ENCODE measurements at places on chromosomes 7 and 10.

DNA sequence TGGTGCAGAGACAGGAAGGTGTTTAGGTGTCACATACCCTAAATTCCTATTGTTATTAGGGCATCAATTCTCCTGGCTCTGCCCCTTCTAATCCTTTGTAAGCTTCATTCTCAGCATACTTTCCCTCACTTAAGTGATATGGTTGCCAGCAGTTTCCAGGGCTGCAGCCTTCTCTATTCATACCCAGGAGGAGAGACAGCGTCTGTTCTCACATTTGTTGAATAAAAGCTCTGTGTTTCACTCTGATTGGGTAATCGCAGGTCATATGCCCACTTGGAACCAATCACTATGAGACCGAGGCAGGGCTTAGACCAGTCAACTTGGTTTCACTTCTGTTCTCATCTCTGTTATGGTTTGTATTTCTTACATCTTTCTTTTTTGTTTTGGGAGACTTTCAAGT, 109.6 kb upstream of the MTPN start:
- DNase-seq = no peak

DNA sequence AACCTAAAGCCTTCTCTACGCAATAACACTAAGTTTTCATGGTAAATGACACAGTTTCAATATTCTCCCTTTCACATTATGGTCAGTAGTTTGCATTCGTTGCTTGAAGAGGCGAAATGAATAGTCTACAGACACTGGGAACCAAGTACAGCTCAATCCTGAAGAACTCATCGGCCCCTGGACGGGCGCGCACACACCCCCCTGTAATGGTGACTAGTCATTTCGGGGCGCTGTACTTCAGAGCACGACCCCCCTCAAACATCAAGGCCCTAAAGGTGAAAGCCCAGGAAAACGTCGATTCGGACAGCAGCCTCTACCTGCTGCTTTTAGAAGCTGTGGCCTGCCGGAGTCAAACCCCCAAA, 1.0 kb downstream of the NT5C2 start:
- no peak for DNase-seq

- no peak for DNase-seq
These were observed 178.1 kb downstream of the TMEM178B start for GRCh38 chr7:141251957-141252356.

- no peak for DNase-seq
These were observed 42.5 kb upstream of the AHR start for GRCh38 chr7:17255926-17256325.

- DNase-seq = no peak
These were observed 91.1 kb downstream of the MAD1L1 start for GRCh38 chr7:2141651-2142050.

GRCh38 chr10:95693071-95693667, 558 bp downstream of the TCTN3 start:
- DNase-seq = no peak

DNA sequence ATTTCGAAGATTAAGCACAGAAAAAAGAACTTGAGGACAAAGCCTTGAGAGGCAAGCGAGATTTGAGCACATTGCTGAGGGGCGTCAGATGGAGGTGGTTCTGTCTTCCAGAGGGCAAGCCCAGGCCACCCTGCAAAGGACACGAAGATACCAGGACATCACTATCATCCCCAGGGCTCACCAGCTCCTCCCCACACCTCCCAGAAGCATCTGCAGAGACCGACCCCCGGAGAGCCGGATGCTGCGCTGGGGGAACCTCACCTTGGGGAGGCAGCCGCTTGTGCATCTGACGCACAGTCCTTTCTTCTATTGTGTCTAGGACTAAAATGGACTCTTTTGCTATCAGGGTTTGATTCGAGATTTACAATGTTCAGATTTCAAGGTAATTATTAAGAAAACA, 259.7 kb downstream of the DNAJB6 start:
- no peak for DNase-seq

DNA sequence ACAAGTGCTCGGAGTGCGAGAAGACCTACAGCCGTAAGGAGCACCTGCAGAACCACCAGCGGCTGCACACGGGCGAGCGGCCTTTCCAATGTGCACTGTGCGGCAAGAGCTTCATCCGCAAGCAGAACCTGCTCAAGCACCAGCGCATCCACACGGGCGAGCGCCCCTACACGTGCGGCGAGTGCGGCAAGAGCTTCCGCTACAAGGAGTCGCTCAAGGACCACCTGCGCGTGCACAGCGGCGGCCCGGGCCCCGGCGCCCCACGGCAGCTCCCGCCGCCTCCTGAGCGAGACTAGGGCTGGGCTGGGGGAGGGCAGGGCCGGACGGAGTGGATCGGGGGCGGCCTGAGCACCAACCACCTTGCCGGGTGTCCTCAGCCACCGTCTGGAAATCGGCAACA, 15.1 kb upstream of the ZNF212 start:
- DNase-seq = no peak

- no peak for DNase-seq
These were observed 131.7 kb downstream of the RSU1 start for GRCh38 chr10:16685551-16685950.

- no peak for DNase-seq
These were observed 55.5 kb upstream of the SLC35G1 start for GRCh38 chr10:93838278-93838677.

GRCh38 chr7:41492603-41493002, 210.3 kb downstream of the INHBA start:
- DNase-seq = no peak

DNA sequence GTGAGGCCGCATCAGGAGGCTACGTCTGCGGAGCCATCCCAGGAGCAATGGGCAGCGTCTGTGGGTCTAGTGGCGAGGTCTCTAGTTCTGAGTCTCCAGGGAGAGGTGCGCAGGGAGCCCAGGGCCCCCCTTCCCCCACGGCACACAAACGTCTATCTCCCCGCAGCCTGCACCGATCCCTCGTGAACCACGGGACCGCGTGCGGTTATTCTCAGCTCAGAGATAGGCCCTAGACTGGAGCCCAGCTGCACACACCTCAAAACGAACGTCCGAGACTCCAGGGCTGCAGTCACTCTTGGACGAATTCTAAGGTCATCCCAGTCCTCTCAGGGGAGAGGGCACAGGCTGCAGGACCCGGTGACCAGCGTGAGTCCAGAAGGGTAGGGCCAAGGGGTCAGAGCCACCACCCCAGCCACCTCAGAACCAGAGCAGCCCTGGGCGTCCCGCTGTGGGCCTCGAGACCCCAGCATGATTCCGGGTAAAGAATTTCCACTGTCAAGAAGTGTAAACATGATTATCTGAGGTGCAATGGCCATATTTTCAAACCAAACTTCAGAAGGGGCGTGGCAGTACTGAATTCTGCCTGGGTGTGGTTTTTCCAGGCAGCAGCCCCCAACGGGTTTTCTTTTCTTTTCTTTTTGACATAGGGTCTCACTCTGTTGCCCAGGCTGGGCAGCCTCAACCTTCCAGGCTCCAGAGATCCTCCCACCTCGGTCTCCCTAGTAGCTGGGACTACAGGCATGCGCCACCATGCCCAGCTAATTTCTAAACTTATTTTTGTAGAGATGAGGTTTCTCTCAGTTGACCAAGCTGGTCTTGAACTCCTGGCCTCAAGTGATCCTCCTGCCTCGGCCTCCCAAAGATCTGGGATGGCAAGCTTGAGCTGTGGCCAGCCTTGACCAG, 57.5 kb downstream of the PWWP2B start:
- no peak for DNase-seq

- no peak for DNase-seq
These were observed 31.2 kb downstream of the PALD1 start for GRCh38 chr10:70509757-70510147.

GRCh38 chr7:86768394-86768793, 124.7 kb downstream of the GRM3 start:
- DNase-seq = no peak

DNA sequence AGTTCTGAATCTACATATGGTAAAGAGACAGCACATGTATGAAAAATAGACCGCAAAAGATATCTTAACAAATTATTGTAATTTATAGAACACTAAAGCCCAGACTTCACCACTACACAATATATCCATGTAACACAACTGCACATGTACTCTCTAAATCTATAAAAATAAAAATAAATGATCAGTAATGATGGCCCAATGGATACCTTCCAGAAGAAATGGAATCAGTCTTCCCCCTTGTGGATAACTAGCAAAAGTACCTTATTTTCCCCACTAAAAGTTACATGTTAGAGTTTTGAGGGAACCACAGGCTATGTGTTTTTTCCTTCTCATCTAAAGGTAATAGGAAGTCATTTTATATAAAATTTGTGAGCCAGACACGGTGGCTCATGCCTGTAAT, 25.7 kb downstream of the C7orf25 start:
- DNase-seq = no peak

DNA sequence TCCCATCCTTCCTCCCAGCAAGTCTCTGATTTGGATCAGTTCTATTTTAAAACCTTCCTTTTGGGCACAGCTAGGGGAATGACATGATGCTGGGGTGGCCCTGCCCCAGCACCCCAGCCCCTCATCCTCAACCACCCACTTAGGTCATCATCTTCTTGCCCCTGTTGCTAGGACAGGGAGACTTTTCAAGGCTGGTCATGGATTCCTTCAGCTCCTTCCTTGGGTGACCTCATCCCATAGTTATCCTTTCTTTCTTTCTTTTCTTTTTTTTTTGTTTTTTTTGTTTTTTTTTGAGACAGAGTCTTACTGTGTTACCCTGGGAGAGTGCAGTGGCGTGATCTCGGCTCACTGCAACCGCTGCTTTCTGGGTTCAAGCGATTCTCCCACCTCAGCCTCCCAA, 127.2 kb downstream of the WDFY4 start:
- no peak for DNase-seq

DNA sequence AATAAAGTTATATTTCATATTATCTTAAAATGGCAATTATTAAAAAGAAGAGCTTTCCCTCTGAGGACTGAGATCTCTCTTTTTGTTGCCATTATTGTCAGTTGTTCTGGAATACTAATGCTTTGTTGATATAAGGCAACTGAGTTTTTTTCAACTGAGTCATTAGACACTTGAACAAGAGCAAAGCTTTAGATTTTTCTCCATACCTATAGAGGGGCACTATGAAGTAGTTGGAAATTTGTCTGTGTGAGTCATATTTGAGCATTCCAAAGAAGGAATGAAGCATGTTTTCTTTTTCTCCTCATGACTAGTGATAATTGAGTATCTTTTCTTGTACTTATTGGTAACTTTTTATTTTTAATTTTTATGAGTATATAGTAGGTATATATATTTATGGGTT, 24.5 kb downstream of the RPA3 start:
- no peak for DNase-seq

- DNase-seq = no peak
These were observed 39.6 kb upstream of the HSPB1 start for GRCh38 chr7:76262683-76263402.

GRCh38 chr7:74428023-74428422, 25.7 kb upstream of the GTF2IRD1 start:
- no peak for DNase-seq

DNA sequence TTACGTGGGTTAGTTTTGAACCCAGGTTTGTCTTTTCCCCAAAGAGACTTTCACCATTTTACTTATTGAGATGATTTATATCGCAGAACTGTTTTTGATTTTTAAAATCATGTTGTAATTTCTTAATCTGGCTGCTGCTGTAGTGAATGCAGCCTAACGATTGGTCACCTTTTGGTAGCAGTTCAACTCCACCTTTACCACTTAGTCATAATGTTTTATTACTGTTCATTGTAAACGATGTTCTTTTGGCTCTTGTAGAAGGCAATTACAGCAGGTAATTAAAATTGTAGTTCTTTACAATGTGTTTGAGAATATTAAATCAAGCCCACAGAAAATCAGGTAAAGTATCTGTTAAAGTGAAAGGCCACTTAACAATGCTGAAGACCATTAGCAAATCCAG, 531.1 kb downstream of the SDK1 start:
- DNase-seq = no peak

DNA sequence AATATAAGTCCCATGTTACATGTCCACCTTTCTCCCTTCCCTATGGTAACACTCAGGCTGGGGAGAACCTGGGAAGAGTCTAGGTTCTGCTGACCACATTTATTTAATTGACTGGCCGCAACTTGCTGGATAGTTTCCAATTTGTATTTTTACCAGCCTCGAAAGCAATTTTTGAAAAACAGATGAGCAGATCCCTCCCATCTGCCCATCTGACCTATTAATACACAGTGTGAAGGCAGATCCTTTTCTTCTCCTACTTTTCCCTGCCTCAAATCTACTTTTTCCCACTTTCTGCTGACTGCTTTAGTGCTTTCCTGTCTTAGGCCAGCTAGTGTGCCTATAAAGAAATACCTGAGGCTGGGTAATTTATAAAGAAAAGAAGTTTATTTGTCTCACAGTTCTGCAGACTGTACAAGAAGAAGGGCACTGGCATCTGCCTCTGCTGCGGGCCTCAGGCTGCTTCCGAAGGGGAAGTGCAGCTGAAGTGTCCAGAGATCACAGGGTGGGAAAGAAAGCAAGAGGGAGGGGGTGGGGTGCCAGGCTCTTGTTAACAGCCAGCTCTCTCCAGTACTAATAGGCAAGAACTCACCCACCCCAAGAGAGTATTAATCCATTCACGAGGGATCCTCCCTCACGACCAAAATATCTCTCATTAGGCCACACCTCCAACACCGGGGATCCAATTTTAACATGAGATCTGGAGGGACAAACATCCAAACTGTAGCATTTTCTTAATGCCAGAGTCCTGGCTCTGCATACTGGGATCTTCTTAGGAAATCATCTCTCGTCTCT, 336.0 kb upstream of the IGFBP3 start:
- no peak for DNase-seq

DNA sequence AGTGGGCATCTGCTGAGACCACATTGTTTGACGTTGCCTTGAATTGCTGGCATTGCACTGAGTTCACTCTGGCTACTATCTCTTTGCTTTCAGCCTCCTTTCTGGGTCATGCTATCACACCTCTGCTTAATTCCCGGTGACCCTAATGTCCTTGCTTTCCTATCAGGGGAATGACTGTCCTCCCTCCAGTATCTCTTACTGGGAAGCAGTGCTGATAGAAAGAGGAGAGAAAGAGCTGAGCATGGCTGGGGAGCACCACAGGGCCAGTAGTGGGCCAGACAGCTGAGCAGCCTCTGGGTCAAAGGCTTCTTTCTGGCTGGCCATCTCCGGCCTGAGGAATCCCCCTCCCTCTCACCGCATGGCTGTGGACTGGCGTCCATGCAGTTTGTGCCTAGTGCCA, 428.7 kb downstream of the INHBA start:
- no peak for DNase-seq

DNA sequence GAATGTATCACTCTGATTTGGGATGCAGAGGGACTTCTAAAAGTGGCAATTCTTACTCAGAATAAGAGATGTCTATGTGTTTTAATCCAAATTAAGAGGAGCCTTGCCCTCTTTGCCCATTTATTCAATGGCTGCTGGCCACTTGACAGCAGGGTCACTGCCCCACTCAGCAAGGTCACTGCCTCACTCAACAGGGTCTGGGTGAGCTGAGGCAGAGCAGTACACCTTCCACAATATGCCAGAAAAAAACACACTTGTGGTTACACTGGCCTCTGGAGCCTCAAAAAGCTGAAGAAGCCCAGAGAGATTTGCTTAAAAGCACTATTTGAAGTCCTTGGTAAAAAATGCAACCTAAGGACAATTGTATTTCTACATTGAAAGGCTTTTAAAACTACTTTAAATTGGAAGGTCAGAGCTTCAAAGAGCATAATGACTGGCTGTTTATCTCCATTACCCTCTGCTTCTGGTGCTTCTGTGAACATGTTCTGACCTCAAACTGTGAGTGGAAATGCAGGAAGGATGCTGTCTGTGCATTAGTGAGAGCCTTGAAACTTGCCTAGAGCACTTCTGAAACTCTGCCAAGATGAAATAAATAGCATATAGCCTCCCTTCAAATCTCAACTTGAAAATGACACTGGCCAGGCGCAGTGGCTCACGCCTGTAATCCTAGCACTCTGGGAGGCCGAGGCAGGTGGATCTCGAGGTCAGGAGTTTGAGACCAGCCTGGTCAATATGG, 35.1 kb upstream of the WIPF3 start:
- DNase-seq = no peak

GRCh38 chr7:85748861-85749260, 562.0 kb upstream of the SEMA3D start:
- no peak for DNase-seq

All from stimulated activated CD4-positive, alpha-beta T cell treated with anti-CD3 and anti-CD28 coated beads, TNF-alpha, amount 100 ng/mL, for 4 hours (primary cell).